H54 (cell line): ENCODE measurements at places on chromosomes 1 and 21.

GRCh38 chr1:245673881-245674414 is 519.2 kb downstream of the KIF26B start:
- no peak for DNase-seq

DNA sequence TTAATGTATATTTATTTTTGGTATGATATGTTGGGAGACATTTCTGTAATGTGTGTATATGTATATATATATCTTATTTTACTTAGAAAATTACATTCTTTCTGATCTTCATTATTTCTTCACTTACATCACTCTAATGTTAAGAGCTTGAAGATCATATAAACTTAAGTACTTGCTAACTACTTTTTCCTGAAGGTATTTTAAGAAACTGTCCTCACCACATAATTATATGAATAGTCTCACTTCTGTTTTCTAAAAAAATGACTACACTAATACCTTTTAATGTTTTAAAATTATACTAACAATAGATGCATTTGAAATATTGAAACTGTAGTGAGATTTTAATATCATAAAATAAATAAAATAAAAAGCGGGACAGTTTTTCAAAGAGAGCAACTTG is 377.1 kb downstream of the LRRIQ3 start:
- no peak for DNase-seq

- DNase-seq = no peak
Measured at GRCh38 chr1:186033847-186034271, 299.7 kb downstream of the HMCN1 start.

DNA sequence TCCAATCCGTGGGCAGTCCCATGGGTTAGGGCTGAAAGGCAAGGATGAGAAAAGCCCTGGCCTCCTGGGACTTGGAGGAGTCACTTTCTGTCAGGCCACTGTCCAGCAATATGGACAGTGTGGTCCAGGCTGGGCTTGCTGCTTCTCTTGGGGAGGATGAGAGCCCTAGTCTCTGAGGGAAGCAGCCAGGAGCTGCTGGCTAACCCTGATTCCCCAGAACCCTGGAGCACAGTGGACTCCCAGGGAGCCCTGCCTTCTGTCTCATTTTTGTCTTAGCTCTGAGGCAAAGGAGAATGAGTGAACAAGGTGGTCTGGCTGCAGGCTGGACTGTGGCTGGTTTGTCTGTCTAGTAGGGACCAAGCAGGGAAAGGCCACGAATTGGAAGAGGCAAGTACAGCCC is 23.8 kb upstream of the EDN2 start:
- no peak for DNase-seq

GRCh38 chr1:14590411-14591180 is 7.9 kb upstream of the KAZN start:
- DNase-seq = no peak

DNA sequence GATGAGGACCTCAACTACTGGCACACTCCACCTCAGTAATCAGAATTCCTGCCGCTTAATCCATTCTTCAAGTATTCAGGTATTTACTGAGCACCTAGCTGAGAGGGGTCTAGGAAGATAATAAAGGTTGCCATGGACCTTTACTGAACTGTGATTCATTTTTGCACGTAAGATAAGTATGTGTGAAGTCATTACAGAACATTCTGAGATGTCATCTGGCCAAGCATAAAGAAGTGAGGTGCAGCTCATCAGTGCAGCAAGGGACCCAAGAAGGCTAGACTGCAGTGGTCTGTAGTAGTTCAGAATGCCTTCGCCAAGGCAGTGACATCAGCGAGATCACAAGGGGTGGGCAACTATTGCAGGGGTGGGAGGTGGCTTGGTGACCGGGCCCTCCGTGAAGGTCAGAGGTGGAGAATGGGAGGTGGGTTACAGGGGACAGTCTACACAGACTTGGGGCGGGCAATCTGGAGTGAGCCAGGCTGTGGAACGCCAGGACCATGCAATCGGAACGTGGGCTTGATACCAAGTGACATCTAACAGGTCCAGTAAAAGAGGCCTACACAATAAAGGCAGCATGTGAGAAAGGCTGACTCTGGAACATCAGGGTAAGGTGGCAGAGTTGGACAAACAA is 107.4 kb downstream of the SLC45A1 start:
- DNase-seq = no peak

DNA sequence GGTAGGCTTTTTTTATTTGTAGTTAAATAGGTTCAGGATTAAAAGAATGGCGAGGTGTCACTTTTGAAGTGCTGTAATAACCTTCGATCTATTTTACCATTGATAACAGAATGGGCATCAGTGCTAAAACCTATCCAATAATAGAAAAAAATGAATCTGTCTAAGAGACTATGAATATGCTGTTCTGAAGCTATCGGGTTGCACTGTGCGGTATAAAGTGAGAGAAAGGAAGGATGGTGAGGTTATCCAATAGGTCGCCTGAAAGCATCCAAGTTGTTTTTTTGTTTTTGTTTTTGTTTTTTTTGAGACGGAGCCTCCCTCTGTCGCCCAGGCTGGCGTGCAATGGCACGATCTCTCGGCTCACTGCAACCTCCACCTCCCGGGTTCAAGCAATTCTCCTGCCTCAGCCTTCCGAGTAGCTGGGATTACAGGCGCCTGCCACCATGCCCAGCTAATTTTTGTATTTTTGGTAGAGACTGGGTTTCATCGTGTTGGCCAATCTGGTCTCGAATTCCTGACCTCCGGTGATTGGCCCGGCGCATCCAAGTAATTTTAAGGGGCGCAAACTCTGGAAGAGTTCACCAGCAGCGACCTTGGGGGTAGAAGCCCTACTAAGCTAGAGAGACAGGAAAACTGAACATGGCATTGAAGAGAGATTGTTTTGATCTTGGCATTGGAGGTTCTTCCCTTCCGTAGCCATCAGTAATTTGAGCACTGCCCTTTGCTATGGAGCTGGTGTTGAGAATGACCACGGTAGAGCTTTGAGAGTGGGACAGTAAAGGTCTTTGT is 8.7 kb upstream of the MDM4 start:
- no peak for DNase-seq

DNA sequence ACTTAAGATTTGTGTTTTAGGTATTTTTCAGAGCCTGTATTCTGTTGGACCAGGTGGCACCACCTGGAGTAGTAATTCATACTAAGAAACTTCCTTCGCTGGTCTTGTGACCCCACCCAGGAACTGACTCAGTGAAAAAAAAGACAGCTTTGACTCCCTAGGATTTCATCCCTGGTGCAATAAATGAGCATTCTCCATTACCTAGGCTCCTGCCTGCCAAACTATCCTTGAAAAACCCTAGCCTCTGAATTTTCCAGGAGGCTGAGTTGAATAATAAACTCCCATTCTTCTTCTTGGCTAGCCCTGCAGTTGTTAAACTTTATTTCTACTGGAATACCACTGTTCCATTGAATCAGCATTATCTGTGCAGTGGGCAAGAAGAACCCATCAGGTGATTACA is 10.6 kb upstream of the RGS18 start:
- no peak for DNase-seq

DNA sequence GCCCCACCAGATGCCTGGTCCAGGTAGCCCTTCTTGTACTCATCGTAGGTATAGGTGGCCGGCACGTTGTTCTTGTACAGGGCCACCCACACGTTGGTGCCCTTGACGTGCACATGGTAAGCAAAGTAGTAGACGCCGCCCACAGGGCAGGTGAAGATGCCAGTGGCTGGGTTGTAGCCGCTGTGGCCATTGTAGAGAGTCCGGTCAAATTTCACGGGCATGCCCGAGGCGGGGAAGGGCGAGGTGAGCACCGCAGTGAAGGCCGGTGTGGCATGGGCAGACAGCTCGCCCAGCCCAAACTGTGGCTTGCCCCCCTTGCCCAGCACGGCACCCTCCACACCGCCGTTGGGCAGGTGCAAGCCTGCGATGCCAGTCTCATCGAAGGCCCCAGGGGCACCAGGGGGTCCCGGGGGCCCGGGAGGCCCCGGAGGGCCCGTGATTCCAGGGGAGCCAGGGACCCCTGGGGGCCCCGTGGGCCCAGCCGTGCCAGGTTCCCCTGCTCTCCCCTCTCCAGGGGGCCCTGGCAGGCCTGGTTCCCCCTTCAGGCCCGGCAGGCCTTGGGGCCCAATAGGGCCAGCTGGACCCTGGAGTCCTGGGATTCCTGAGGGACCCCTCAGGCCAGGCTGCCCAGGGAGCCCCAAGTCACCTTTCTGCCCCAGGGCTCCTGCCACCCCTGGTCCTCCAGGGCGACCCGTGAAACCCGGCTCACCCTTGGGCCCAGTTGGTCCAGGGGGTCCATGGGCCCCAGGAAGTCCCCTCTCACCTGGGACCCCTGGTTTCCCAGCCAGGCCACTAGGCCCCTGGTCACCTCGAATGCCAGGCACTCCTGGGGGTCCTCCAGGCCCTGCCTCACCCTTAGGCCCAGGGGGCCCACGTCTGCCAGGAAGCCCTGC is 9.2 kb downstream of the ADPRS start:
- no peak for DNase-seq

GRCh38 chr1:153444078-153444477 is 16.4 kb downstream of the S100A7 start:
- DNase-seq = no peak

DNA sequence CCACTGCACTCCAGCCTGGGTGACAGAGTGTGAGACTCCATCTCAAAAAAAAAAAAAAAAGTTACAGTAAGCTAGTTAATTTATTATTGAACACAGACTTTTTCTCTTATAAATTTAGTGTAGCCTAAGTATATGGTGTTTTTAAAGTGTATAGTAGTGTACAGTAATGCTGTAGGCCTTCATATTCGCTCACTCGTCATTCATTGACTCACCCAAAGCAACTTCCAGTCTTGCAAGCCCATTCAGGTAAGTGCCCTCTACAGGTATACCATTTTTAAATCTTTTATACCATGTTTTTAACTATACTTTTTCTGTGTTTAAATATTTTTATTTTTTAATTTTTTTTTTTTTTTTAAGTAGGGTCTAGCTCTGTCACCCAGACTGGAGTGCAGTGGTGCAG is 12.1 kb downstream of the POU2F1 start:
- no peak for DNase-seq

GRCh38 chr1:108531444-108531843 is 28.5 kb upstream of the EEIG2 start:
- DNase-seq = no peak

DNA sequence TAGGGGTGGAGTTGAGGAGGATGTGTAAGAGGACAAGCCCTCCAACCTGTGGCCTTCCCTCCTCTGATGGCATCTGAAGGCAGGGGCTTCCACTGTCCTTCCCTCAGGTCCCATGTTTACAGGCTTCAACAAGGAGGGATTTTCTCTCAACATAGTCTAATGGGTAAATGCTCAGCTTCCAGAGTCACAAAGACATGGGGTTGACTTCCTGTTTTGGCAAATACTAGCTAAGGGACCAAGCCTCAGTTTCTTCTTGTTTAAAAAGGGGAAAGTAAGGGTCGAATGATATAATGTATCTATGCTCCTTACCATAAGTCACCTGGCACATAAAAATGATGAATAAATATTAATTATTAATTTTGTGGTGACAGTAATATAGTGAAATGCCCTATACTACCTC is 3.1 kb downstream of the SV2A start:
- no peak for DNase-seq

DNA sequence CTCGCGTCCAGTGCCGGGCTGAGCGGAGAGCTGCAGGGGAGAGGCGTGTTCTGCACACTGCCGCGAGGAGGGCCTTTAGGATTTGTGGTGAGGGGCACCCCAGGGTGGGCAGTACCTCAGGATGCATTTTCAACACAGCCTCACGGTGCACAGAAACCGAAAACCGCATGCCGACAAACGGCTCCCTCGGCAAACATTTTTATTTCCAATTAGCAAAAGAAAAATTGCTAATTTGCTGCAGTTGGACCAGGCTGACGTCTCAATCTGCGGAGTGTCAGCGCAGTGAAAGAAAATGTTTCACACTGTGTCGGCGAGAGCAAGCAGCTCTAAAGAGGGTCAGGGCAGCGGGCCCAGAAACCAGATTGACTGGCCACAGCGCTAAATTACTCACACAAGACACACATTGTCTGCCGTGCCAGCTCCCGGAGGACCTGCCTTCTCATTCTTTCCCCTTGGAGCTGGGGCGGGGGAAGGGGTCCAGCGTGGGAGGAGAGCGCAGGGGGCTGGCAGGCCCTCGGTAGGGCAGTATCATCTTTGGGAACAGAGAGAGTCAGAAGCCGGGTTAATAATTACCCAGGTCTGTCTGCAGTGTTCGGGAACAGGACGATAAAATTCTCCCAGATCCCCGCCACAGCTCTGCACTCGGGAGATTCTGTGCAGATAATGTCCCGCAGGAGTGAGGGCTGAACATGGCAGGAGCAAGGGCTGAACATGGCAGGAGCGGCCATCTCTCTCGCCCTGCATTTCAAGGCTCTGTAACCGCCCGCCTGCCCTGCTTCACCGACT is 150.2 kb downstream of the PRDM16 start:
- DNase-seq = no peak

DNA sequence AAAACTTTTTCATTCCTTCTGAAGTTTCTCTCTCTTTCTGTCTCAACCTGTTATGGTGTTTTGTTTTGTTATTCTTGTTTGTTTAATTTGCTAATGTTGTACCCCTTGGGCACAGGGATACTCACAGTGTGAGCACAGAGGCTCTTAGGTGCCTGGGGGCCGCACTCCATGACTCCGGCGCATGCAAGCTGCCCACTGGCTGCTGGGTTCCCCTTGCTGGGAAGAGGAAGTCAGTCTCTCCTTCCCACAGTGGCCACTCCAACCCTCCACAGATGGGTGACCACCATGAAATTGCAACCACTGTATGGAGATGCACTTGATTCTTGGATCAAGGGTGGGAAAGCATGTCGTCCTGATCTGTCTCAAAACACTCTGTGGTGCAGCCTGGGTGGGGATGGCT is 4.6 kb upstream of the CD1A start:
- DNase-seq = no peak

GRCh38 chr1:216562383-216562782 is 139.1 kb upstream of the USH2A start:
- DNase-seq = no peak

- DNase-seq = no peak
Measured at GRCh38 chr1:81512252-81513003, 288.3 kb upstream of the ADGRL2 start.

DNA sequence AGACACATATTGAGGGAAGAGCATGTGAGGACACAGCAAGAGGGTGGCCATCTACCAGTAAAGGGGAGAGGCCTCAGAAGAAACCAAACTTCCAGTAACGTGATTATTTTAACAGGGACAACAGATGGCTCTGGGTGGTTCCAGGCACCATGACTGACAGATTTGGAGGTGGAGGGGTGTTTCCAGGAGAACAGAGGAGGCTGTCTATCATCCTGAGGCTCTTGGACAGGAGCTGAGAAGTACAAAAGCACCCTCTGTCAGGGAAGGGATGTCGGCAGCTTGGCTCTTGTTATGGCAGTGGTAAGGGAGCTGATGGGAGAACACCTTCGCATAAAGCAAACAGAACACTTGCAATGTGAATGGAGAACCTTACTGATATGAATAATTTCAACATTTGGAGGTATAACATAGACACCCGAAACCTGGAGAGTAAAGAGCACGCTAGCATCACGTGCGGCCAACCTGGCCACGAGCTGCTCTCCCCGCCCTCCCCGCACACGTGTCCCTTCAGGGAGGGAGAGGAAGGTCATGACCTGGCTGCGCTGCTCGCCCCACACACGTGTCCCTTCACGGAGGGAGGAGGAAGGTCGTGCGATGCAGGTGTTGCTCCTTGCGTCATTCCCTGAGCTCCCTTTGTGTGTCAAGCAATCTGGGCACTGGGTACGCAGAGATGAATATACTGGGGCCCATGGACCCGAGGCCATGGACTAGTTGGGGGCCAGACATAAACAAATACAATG is 37.5 kb upstream of the NLRP3 start:
- DNase-seq = no peak

- no peak for DNase-seq
Measured at GRCh38 chr1:3070644-3071564, 1.9 kb downstream of the PRDM16 start.
